ENCODE measurements at places on chromosomes 11 and 22. TPM values are rescaled to one million over a fixed set of nuclear protein-coding genes. Genes with fewer than 3 reads are reported as not detected.

MUC2 gene
- polyA plus RNA-seq, result not detected

HIC2 gene
- polyA plus RNA-seq, result 9.4 TPM

TRIM6 gene
- polyA plus RNA-seq, result 10.8 TPM

TMEM45B gene
- polyA plus RNA-seq, result 0.37 TPM

FGF4 gene
- polyA plus RNA-seq, result not detected

- H3K36me3 ChIP-seq, result no peaks in the 10 kb centered on the region
- H3K4me1 ChIP-seq, result no peaks in the 10 kb centered on the region
- no peak overlapping the region for H3K4me3 ChIP-seq
Measured at GRCh38 chr11:115157247-115157646, 347.0 kb downstream of the CADM1 start.

DNA sequence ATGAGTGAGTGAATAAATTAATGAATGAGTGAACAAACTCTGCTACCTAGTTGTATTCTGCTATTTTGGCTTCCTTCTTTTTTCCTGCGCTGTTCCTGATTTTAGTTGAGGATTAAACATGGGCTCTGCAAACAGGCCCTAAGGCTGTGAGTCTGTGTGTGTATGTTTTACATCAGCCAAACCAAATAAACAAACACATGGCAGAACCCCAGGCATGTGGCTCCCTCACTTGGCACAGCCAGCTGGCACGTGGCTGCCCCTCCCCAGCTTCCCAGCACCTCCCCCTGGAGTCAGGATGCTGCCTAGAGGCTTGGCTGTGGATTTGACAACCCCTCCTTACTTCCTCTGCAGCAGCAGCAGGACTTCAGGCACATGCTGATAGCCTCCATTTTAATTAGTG, 593.2 kb downstream of the INSC start:
- H3K4me1 ChIP-seq, result no peaks in the 10 kb centered on the region
- H3K27ac ChIP-seq, result no peak overlapping the region
- H3K4me3 ChIP-seq, result no peak overlapping the region

GRCh38 chr11:4454021-4454420, 4.9 kb downstream of the OR52K2 start:
- no peaks in the 10 kb centered on the region for H3K4me1 ChIP-seq
- no peak overlapping the region for H3K27ac ChIP-seq
- H3K27me3 ChIP-seq, result no peaks in the 10 kb centered on the region
- no peaks in the 10 kb centered on the region for H3K36me3 ChIP-seq
- no peak for DNase-seq
- no peak overlapping the region for H3K4me3 ChIP-seq

All from cardiac muscle cell (in vitro differentiated cells and primary cell).